T1000 (cell line): ENCODE measurements at places on chromosomes 12 and 14.

DNA sequence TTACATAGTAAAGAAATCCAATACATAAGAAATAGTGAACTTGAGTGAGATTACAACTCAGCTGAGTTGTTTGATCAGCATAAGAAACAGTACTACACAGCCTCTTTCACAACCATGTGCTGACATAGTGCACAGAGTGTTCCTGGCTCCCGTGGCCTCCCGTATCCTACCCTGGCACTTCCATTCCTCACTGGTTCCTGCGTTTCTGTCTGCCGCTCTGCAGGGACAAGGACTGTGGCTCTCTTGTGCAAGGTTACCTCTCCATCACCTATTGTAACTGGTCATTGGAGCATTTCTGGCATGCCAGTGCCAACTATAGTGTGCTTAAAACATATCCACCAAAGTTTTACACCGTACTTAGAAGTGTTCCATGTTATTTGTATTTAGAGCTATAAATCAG lies 46.3 kb upstream of the PCED1B start:
- no peak for DNase-seq

DNA sequence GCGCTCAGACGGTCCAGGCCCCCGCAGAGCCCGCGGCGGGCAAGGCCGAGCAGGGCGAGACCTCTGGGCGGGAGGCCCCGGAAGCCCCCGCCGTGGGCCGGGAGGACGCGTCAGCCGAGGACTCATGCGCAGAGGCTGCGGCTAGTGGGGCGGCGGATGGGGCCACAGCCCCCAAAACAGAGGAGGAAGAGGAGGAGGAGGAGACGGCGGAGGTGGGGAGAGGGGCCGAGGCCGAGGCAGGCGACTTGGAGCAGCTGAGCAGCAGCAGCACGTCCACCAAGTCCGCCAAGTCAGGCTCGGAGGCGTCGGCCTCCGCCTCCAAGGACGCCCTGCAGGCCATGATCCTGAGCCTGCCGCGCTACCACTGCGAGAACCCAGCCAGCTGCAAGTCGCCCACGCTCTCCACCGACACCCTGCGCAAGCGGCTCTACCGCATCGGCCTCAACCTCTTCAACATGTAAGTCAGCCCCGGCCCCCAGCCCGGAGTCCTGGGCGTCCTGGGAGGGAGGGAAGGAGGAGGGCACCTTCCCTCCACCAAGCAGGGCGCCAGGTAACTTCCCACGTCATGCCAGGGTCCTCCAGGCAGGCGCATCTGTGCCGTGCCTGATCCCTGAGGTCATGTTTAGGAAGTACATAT lies 72.4 kb downstream of the IQSEC3 start:
- DNase-seq, result no peak

- DNase-seq, result no peak
Observed at GRCh38 chr14:65070471-65070976, 31.8 kb downstream of the MAX start.

DNA sequence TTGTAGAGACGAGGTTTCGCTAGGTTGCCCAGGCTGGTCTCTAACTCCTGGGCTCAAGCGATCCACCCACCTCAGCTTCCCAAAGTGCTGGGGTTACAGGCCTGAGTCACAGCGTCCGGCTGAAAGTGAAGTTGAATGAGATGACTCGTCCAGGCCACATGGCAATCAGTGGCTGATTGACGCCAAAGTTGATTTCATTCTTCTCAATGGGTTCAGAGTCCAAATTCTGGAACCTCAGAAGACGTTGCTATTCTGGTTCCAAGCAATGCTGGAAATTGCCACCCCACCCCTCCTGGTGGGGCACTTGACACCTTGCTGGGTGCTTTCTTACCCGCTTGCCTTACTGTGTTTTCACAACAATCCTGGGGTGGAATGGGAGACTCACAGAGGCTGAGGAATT lies 14.9 kb downstream of the ABCB9 start:
- DNase-seq, result peak; percentile 80

DNA sequence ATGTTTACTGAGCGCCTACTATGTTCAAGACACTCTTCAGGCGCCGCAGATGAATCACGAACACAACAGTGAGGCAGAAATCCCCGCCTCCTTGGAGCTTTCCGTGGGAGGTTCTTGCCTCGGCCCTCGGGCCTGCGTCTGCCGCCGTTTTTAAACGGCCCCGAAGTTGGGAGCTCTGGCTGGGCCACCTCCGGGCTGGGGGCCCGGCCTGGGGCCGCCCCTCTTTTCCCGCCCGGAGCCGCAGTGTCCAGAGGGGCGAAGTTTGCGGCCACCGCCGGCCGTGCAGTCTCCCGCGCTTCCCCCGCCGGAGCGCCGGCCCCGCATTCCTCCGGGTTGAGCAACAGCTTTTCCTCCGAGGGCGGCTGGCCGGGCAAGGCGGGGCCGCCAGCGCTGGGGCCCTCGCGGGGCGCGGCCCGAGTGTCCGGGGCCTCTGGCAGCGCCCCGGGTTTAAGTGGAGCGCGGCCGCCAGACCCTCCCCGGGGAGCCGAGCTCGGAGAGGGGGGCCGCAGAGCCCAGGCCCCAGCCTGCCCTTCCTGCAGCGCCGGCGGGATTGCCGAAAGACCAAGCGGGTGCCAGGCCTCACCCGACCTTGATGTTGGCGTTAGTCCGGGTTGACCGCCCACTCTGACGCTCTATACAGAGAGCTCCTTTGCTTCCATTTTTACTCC lies 18.7 kb upstream of the CTDSP2 start:
- peak; percentile 70 for DNase-seq

DNA sequence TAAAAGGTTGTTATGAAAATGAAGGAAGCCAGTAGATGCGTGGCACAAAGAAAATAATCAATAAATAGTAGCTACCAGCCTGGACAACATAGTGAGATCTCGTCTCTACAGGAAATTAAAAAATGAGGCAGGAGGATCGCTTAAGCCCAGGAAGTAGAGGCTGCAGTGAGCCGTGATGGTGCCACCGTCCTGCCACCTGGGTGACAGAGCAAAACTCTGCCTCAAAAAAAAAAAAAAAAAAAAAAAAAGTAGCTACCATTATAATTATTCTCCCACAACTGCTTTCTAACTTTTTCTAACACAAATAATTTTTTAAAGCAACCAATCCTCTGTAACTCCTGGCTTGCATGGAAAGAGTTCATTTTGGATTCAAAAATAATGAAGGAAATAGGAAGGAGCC lies 133.0 kb downstream of the NDUFA12 start:
- no peak for DNase-seq

GRCh38 chr12:74111688-74112360 lies 425.8 kb upstream of the ATXN7L3B start:
- DNase-seq, result no peak

DNA sequence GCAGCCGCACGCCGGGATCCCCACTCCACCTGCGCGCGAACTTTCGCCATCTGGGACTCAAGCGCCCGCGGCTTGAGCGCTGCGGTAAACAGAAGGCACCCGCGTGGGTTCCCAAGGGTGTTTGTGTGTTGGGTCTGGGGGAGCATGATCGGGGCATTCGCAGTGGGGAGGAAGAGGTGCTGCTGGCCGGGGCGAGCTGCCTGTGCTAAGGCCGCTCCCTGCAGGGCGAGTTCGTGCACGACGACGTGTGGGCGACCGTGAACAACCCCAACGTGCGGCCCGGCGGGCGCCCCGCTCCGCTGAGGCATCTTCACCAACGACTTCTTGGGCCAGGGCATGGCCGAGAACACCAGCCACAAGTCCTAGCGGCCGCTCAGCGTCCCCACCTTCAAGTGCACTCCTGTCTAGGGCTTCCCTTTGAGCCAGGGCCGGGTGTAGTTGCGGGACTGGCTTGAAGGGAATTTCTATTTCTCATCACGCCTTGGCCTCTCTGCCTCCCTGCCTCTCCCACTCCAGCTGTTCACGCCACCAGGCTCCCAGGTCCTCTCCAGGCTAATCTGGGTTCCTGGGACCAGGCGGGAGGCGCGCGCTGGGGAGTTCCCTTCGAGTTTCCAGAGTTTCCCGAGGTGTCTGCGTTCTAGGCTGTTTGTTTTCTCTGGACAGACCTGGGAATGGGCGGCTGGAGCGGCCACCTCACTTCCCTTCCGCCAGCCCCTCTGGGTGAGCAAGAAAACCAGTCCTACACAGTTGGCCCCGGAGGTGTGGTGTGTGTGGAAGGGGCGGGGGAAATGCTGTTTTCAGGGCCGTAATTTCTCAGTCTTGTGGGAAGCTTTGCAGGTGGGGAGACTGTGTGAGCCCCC lies 417.8 kb upstream of the TMTC1 start:
- no peak for DNase-seq

GRCh38 chr12:106903241-106903945 lies 52.3 kb upstream of the TMEM263 start:
- DNase-seq, result no peak

- DNase-seq, result no peak
Observed at GRCh38 chr12:99453836-99454538, 193.6 kb upstream of the GARIN6 start.

DNA sequence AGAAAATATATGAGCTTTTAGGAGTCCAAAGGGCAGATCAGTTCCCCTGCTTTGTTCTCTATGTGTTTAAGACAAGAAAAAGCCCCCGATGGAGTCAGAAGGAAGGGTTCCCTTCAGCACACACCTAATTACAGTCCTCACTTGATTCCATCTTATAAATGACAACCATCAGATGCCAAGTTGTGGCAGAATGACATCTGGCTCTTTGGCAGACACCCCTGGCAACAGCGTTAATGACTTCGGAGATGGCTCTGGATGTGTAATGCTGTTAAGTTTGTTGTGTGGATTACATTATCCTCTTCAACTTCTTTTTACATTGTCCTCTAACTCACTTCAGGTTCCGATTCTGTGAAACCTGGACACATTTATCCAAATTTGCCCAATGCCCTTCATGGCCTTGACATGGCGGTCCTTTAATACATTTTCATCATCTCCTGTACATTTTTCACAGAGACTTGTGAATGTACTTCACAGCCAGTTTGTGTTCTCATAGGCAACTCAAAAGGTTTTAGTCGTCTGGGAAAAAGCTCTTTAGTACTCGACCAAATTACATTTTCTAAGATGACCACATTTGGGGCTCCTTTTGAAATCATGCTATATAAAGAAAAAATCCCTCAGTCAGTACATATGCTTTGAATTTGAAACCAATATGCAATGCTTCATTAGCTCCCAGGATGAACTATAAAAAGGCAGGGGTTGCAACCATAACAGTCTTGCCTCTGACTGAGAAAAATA lies 667.8 kb downstream of the NOVA1 start:
- no peak for DNase-seq

- no peak for DNase-seq
Observed at GRCh38 chr14:105392131-105393090, 5.9 kb upstream of the TEX22 start.

- DNase-seq, result no peak
Observed at GRCh38 chr12:107748472-107748871, 12.5 kb downstream of the PRDM4 start.

DNA sequence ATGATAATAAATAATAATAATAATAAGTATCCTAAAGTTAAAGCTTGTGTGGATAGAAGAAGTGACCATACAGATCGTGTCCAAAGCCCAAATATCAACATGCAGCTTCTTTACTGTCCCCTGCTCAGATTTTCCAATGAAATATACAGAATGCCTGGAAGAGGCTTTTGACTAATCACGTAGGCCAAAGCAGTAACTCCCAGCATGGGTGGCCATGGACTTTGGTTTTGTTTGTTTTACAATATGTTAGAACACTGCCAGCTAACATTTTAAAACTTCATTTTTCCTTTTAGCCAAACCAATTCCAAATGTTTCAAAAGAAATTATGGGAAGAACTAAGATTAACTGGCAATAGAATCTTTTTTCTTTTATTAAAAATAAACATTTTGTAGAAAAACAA lies 400.0 kb upstream of the FLRT2 start:
- no peak for DNase-seq
